Activated naive CD8-positive, alpha-beta T cell treated with anti-CD3 and anti-CD28 coated beads, Interleukin-2, amount 50 U/mL, for 16 hours (primary cell): ENCODE measurements at places on chromosomes 6 and 20.

- no peak for DNase-seq
Observed at GRCh38 chr6:151089978-151090377, 149.8 kb upstream of the AKAP12 start.

- no peak for DNase-seq
Observed at GRCh38 chr6:155183095-155183494, 80.7 kb upstream of the CLDN20 start.

- DNase-seq = no peak
Observed at GRCh38 chr6:166179704-166180103, 12.1 kb upstream of the TBXT start.

DNA sequence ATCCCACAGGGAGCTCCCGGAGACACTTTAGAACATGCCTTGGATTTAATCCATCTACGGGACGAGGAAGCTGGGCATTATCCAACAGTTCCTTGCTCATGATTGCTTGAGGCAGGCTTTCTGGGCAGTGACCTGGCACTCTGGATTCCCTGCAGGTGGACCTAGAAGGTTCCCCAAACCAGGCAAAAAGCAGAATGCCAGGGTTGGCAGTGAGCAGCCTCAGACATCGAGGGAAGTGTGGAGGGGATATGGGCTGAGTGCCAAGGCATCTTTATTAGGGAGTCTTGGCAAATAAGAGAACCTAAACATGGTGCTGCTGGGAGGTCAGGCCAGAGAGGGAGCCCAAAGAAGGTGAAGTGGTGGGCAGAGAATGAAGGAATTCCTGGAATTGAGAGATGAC, 158.5 kb downstream of the CD83 start:
- DNase-seq = no peak

DNA sequence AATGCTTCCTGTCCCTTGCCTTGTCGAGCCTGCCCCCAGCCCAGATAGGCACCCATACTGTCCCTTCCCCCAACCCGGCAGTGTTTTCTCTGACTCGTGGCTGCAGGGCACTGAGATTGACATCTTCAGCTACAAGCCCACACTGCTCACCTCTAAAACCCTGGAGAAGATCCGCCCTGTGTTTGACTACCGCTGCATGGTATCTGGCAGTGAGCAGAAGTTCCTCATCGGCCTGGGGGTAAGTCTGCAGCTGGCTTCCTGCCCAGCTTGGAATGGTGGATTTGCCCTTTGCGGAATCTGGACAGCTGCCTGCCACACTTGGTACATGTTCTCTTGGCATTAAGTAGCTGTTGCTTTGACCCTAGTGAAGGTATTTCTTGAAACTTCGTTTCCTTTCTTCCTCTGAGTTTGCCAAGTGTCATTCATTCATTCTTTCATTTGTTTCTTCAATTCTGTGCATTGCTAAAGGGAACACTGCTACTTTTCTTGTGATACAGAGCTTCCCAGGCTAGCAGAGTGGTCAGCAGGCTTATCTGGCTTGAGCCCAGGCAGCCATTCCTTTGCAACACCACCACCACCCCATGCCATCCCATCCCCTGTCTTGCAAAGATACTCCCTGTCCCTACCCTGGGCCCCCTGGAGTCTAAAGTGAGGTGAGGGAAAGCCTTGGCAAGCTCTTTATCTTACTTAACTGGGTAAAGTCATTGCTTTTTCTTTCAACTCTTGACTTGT, 26.2 kb downstream of the CCDC167 start:
- no peak for DNase-seq

DNA sequence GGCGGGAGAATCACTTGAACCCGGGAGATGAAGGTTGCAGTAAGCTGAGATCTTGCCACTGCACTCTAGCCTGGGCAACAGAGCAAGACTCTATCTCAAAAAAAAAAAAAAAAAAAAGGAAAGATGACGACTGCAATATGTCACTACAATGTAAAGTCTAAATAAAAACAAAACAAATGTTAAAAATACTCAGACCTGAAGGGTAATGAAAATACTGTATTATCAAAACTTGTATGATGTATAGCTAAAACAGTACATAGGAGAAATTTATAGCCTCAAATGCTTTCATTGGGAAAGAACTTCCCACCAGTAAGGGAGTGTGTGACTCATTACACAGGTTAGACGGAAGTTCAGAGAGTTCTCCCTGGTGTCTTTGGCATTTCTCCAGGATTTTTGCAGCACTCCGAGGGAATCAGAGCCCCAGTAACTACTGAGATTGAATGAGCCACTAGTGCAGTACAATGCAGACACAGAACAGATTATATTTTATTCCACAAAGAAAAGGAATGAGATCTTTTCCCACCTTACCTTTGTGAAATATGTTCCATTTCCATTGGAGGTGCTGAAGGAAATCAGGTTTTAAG, 12.5 kb upstream of the RALGAPB start:
- DNase-seq = no peak

- DNase-seq = no peak
Observed at GRCh38 chr20:22352019-22352418, 232.4 kb downstream of the FOXA2 start.

- no peak for DNase-seq
Observed at GRCh38 chr20:37526839-37527637, 638 bp downstream of the BLCAP start.

DNA sequence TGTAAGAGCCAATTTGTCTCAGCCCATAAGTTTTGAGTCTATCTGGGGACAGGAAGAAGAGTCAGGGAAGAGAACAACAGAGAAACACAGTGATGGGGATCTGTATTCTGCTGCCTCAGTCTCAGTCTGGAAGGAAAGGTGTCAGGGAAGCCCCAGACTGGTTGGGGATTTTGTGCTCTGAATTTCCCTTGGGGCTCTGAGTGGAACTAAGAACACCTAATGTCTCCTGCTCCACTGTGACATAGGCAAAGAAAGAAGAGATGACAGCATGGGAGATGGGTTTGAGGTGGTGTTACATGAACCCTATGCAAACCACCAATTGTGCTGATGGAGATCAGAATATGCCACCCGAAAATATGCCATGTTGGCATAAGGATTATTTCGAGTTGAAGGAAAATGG, 139.5 kb upstream of the MYLIP start:
- no peak for DNase-seq

- no peak for DNase-seq
Observed at GRCh38 chr6:35603326-35604202, 85.2 kb downstream of the FKBP5 start.

DNA sequence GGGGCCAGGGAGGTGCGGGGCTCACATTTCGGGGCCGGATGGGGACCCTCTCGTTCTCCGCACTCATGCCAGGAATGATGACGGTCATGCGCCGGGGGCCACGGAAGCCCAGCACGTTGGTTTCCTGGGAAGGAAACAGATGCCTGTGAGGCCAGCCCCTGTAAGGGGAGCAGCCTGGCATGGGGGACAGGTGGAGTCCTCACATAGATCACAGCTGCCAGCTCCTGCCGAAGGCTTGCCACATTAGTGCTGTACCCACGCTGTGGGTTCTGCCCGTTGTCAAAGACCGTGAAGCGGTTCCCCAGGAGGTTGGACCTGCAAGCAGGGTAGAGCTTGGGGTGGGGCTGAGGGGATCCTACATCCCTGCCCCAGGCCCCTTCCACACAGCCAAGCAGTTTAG, 6.7 kb upstream of the TEAD3 start:
- no peak for DNase-seq

GRCh38 chr6:37121556-37121955, 48.4 kb upstream of the PIM1 start:
- DNase-seq = no peak

DNA sequence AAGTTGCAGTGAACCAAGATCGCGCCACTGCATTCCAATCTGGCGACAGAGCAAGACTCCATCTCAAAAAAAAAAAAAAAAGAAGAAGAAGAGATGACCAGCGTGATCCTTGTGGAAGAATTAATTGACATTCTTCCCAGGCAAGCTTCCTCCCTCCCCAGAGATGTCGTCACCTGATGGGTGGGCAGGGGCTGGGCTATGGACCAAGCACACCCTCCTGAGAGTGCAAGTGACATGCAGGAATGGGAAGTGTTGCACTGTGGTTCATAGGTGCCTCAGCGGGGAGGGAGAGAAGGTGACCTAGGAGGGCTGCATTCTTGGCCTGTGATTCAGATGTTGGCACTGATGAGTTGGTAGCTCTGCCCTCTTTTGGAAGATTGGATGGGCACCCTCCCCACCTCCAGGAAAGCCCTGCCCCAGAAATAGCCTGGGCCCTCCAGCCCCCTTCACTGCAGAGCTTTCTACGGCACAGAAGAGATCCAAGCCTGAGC, 37.8 kb downstream of the TAF8 start:
- no peak for DNase-seq

DNA sequence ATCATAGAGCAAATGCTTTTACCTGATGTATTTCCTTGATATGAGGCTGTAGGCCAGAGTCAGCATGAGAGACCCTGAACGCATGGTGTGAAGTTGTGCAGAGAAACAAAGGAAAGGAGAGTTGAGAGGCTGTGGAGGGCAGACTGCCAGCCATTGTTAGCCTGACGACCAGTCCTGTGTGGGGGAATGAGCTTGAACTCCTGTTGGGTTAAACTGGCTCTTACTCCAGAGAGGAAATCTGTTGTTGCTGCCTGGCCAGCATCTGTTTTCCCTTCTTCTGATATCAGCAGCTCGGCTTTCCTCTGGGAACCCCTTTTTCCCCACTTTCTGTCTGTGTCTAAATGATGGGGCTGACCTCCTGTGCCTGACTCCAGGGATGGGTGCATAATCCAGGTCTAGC, 158.2 kb upstream of the ZFP64 start:
- no peak for DNase-seq

GRCh38 chr6:21997119-21998037, 299.5 kb downstream of the PRL start:
- no peak for DNase-seq

- DNase-seq = no peak
Observed at GRCh38 chr6:1669996-1670395, 60.3 kb downstream of the FOXC1 start.
